OCI-M1 (cell line): ENCODE measurements at places on chromosomes 2 and 18.

DNA sequence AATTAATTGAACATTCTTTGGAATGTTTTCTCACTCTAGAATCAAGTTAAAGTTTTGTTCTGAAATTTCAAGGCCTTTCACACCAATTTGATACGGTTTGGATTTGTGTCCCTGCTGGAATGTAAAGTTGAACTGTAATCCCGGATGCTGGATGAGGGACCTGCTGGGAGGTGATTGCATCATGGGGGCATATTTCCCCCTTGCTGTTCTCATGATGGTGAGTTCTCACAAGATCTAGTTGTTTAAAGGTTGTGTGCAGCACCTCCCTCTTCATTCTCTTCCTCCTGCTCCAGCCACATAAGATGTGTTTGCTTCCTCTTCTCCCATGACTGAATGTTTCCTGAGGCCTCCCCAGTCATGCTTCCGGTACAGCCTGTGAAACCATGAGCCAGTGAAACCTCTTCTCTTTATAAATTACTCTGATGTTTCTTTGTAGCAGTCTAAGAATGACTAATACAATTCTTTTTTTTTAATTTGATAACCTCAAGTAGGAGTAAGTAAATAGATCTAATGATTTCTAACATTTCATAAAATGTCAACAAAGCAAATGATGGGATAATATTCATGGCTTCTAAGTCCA lies 144.2 kb upstream of the CDH7 start:
- DNase-seq = no peak

DNA sequence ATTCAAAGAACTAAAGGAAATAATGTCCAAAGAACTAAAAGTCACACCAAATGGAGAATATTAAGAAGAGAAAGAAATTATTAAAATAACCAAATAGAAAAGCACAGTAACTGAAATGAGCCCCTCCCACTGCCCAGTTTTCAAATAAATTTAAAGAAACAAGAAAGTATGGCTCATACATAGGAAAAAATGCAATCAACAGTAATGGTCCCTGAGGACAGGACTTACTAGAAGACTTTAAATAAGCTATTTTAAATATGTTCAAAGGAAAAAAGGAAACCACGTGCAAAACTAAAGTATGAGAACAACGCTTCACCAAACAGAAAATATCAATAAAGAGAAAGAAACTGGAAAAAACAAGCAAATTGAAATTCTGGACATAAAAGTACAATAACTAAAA lies 58.9 kb downstream of the TMEM131 start:
- no peak for DNase-seq

DNA sequence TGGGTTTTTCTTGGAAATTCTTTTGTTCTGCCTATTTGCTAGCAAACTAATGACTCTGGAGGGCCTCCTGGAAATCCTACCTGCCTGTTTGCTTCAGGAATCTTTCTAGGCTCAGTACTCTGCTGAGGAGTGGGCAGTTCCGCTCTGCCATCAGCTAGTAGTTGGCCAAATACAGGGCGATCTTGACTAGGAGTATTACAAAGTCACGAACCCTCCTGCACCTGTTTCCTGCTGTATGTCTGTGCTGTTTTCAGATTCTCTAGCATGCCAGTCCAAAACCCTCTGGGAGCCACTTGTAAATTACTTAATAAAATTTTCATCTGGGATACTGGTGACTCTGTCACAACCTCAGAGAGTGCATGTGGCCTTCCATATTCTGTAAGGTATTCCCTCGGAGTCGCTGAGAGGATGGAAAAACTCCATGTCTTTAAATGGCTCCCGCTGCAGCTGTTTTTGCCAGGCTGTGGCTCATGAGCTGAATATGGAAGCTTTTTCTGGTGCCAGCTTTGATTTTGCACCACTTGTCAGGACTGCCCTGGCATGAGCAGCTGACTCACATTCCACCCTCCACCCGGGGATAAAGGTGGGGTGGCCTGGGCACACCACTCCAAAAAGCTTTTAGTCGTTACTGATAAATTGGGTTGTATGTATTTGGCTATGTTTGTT lies 123.0 kb downstream of the RTN4 start:
- no peak for DNase-seq

DNA sequence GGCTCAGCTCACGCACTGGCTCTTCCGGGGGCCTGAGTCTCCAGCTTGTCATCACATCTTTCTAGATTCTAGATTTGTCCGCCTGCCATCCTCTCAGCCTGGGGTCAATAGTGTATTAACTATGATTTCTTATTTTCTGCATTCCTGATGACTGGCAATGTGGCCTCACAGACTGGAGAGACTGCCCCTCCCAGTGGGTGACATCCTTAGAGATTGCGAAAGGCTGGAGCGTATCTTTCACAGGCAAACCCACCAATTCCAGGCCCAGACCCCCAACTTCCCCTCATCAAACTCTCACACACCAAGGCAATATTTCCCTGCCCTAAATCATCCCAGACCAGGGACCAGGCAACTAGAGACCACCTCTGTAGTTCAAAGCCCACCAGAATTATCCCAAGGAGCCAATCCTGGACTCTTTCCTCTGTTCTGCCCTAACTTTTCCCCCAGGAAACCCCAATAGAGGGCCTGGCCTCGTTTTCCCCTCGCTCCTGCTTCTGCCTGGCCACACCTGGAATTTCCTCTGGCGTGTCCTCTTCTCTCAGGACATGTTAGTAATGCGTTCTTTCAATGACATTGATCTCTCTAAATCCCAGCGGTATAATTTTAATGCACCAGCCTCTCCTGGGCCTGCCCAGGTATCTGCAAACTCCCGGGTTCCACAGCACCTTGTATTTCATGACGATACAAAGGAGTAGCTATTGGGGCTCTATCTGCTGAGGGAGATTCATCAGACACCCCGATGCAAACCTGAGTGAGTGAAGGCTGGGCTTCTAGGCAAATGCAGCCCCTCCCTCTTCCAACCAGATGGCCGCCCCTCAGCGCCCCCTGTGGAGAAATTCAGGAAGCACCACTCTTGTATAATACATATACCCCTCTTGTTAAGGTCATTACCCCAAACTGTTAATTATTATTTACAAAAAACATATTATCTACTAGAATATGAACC lies 2.4 kb upstream of the KCNF1 start:
- peak; percentile 55 for DNase-seq

DNA sequence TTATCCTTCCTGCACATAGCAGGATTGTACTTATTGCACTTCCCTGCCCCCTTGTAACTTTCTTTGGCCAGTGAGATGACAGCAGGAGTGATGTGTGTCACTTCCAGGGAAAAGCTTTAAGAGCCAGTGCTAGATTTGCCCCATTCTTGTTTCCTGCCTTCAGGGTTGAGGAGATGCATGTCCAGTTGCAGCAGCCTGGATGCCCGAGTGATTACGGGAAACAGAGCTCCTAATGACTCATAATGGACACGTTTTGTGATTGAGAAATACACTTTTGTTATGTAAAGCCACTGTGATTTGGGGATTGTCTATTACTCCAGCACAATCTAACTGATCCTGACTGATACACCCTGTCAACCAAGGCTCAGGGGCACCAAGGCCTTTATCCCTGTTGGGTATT lies 5.0 kb upstream of the TET3 start:
- no peak for DNase-seq

DNA sequence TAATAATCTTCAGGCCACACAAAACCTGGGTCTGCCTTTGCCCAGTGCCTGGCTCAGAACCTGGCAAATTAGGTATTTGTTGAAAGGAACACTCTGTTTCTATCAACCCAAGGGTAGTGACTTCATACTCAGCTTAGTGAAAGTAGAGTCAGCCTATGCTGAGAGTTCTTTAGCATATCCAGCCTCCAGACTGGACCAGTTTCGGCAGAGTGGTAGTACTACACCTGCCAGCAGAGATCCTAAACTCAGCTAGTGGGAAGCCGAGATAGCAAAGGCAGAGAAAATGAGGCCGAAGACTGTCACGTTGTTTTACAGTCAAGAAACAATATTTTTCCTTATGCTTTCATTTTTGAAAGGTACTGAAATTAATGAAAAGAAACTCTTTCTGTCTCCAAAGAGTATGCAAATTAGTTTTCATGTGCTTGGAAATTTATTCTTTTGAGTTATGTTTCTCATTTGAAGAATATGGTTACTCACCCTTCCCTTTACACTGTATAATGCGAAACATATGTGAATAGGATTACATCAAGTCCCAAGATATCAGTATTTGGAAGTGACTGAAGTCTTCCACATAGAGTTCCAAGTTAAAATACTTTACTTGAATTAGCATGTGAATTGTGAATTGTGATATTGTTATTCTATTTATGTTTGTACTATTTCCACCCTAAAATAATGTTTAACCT lies 52.2 kb upstream of the UGP2 start:
- no peak for DNase-seq

DNA sequence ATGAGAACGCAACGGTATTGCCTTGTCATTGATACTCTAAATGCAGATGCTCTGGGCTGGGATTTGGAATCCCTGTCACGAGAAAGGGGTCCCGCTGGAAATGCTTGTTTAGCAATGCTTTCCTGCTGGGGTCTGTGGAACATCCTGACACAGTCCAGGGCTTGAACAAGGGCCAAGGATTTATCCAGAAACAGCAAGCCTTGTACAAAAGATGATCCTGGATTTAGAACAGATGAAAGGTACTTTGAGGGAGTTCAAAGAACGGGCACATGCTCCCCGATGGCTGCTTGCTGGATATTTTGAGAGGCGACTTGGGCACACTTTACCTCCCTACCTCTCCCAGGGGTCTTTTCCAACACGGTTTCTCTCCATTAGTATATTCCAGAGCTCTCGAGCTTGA lies 108.1 kb upstream of the CELF4 start:
- no peak for DNase-seq

DNA sequence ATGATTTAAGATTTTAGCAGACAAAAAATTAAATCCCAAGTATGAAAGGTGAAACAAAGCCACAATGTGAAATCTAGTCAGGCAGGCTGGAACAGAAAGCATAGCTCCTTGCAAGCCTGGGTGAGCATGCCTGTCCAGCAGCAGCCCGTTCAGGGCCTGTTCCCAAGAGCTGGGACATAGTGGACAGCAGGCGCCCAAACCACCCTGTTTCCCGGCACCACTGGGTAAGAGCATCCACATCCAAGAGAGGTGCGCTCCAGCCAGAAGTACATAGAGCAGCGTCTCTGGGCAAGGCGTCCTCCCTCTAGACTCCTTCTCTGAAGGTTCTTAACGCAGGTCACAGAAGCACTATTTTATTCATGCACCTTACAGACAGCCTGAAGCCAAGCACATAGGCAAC lies 80.8 kb downstream of the DNER start:
- DNase-seq = no peak
